ENCODE measurements at places on chromosomes 12 and 14. TPM values are rescaled to one million over a fixed set of nuclear protein-coding genes. Genes with fewer than 3 reads are reported as not detected.

ADAM21 gene
- total RNA-seq: not detected

ANKRD52 gene
- total RNA-seq: 18.8 TPM

FZD10 gene
- total RNA-seq: not detected

HHIPL1 gene
- total RNA-seq: 12.3 TPM

MIPOL1 gene
- 9.0 TPM for total RNA-seq

MYO1A gene
- under 0.01 TPM for total RNA-seq

TAS2R19 gene
- total RNA-seq: 7.6 TPM
